ENCODE measurements at places on chromosomes 3 and 15.

DNA sequence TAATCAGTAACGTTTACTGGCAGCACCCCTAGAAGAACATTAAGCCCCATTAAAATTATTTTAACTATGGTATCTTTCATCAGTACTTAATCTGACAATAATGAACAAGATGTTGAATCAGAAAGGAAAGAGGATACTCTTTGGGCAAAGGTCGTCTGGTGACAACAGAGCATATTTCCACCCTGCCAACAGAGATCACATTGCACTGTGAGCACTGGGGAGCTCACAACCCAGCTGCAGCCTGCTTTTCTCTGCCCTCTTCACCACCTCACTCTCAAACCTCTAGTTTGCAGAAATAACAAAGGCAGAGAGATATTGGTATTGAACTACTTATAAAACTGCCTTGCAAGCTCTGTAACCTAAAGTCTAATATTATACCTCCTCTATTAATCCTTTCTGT, 130.0 kb downstream of the FBN1 start:
- no peak for DNase-seq

DNA sequence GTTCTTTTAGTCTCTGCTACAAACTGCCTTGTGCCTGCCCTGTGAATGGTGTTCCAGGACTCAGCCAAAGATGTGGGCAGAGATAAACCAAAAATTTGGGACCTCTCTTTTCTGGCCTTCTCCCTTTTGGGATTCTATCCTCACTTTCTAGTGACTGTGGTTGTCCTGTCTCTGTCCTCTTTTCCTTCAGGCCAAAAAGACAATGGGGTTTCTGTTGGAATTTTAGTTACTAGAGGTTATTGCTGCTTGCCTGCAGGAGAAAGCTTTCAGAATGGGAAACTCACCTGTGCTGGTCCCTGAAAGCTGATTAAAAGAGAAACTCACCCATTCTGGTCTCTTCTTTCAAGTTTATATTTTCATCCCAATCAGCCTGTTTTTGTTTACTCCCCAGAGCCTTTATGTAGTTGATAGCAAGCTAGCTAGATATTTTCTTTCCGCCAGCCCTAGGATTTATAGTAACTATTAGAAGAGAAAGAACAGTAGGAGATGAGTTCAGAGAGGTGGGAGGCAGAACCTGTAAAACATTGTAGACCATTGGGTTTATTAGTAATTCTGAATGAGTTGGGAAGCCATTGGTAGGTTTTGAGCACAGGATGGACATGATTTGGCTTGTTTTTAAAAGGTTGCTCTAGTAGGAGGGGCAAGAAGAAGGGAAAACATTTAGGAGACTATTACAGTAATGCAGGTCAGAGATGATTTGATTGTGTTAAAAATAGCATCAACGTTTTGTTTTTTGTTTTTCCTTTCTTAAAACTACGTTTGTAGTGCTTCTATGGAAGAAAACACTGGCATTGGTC, 138.9 kb downstream of the TCF12 start:
- DNase-seq: no peak

- no peak for DNase-seq
These were observed 6.1 kb upstream of the KPNA1 start for GRCh38 chr3:122520861-122521260.

DNA sequence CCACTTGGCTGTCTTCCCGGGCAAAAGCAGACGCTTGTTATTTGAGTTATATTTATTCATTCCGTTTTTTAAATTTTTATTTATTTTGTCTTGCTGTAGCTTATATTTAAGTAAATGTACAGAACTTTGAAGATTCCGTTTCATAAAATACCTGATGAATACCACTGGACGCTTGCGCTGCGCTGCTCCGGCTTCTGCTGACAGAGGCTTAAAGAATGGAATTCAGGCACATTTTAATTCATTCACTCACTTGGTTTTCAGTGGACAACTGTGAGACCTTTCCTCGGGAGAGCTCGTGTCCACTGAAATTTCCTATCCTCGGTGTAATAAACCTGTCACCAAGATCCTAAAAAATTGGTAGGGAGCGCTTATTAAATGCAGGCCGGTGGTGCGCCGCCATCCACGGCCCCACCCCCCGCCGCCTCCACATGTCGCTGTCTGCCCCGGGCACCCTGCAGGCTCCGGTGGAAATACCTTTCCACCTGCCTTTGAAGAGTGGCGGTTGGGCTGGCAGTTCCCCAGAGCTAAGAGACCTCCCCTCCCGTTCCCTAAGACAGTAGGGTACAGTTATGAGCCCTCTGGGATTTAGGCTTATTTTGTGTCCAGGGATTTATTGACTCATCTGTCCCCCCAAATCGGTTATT, 62.5 kb upstream of the UBE2E1 start:
- no peak for DNase-seq

DNA sequence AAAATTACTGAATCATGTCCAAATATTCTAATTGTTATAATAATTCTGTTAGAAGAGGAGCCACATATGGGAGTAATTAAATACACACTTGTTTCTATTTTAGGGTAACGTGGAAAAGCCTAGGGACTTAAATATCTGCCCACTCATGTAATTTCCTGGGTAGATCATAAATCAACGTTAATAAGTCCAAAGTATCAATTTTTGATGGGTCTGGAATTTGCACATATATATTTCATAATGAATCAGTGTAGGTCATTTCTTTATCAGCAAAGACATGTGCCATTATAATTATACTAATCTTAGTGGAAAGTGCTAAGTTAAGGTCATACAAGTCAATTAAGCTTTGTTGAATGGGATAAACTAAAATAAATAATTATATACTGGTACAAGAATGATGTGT, 346.2 kb downstream of the ZBBX start:
- no peak for DNase-seq

DNA sequence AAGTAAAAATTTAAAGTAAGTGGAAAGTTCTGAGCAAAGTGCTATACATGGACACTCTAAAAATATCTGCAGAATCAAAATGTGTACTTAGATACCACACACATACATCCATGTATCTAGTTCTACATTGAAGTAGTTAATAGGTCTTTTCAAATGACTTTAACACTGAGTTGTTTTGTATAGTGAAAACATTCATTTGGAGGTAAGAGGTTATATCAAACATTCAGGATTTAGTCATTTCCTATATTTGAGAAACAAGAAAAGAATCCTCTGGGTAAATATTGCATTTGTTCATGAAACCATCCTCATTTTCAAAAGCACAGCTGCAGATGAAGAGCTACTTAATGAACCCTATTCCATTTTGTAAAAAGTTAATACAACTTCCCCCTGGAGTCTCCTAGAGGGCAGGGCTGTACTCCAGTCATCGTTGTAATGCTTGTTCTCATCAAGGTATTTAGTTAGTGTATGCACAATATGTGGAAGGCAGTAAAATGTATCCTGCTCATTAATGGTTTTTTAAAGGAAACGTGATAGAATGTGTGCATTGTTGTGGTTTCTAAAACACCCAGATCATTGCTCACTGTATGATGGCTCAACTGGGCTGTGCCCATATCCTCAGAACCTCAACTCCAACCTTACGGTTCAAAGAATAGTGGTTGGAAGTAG, 26.2 kb downstream of the ARPP21 start:
- DNase-seq: no peak

GRCh38 chr3:170506556-170506955, 79.3 kb downstream of the SLC7A14 start:
- DNase-seq: no peak

- DNase-seq: no peak
These were observed 17.4 kb downstream of the TIMP4 start for GRCh38 chr3:12141350-12141749.

- DNase-seq: no peak
These were observed 32.4 kb downstream of the SEC61A1 start for GRCh38 chr3:128084675-128085021.

- DNase-seq: no peak
These were observed 18.0 kb upstream of the DUT start for GRCh38 chr15:48313216-48313615.

DNA sequence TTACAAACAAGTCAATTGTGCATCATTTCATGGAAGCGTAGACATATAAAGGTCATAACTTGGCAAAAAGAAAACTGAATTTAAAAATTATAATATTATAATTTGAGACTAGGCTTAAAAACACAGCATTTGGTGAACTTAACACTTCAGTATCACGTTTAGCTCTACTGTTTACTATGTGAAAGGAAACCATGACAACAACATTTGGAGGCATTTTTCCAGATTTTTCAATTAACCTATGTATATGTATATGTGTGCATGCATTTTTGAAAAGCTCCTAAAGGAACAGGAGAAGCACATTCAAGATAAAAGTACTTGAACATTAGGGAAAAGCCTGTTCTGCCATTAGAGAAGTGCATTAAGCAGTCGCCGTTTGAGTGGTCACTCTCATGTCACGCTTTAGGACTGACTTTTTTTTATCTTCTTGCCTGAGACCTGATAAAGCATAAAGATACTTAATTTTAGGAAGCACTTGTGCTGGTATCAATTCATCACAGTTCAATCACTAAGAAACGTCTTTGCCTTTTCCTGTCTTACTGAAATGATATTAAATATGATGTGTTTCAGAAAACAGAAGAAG, 156.0 kb downstream of the NAALADL2 start:
- no peak for DNase-seq

DNA sequence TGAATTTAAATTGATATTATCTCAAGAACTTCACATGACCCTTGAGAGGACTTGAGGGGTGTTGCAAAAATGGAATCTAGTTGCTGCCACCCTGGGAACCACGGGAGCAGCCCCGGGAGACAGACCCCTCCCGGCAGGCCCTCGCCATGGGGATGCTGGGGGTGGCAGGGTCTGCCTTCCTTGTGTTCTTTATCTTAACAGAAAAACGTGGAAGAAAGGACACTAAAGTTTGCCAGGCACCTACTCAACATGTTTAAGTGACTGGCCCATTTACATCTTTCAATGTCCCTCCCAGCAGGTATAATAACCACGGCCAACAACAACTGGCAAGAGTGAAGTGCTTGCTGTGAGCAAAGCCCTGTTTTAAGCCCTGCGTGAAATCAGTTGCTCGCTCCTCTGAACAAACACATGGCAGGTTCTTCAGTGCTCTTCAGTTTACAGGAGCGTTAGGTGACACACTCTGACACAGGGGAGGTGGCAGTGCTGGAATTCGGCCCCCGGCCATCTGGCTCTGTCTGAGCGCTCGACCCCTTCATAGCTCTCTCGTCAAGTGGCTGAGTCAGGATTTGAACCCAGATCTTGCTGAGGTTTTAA, 112.5 kb downstream of the ASB7 start:
- no peak for DNase-seq

DNA sequence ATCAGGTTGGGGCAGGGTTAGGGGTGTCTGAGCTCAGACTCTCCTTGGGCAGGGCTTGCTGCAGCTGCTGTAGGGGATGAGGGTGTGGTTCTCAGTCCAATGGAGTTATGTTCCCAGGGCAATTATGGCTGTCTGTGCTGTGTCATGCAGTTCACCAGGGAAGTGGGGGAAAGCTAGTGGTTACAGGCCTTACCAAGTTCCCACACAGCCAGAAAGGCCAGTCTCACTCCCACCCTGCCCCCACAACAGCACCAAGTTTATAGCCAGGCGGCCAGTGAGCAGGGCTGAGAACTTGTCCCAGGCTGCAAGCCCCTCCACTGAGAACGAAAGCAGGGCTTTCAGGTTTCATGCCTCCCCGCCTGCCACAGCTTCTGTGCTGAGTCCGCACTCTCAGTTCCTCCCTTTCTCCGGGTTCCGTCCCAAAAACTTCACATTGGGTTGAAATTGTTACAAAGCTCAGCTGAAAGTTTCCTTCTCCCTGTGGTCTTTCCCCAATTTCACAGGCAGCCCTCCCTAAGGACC, 19.6 kb upstream of the CPOX start:
- DNase-seq: no peak

DNA sequence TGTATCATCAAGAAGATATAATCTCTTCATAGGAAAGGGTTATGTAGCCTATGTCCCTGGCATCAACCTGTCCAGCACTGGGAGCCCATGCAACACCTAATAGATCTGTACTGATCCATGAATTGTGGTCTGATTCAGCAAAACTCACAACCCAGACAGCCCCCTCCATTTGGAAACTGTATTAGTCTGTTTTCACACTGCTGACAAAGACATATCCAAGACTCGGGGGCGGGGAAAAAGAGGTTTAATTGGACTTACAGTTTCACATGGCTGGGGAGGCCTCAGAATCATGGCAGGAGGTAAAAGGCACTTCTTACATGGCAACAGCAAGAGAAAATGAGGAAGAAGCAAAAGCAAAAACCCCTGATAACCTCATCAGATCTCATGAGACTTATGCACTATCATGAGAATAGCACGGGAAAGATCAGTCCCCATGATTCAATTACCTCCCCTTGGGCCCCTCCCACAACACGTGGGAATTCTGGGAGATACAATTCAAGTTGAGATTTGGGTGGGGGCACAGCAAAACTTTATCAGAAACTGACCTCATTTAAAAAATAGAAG, 83.3 kb downstream of the TRIM42 start:
- DNase-seq: no peak

DNA sequence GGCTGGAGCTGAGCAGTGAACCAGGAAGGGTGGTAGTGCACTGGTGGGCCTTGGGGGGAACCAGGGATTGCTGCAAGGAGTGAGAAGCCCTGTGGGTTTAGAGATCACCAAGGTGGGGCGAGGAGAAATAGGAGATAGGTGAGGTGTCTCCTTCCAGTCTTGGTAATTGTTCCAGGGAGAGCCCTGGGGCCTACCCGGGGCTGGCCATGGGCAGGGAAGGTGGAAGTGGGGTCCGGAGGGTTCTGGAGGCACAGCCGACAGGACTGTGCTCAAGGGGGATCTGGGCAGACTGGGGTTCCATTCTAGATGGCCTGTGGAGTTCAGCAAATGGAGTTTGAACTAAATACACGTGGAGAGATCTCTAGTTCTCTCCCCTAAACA, 4.5 kb downstream of the CHST13 start:
- DNase-seq: no peak

- no peak for DNase-seq
These were observed 1314.6 kb upstream of the GBE1 start for GRCh38 chr3:83076041-83076440.

- DNase-seq: no peak
These were observed 62.1 kb downstream of the MOBP start for GRCh38 chr3:39529577-39529976.

DNA sequence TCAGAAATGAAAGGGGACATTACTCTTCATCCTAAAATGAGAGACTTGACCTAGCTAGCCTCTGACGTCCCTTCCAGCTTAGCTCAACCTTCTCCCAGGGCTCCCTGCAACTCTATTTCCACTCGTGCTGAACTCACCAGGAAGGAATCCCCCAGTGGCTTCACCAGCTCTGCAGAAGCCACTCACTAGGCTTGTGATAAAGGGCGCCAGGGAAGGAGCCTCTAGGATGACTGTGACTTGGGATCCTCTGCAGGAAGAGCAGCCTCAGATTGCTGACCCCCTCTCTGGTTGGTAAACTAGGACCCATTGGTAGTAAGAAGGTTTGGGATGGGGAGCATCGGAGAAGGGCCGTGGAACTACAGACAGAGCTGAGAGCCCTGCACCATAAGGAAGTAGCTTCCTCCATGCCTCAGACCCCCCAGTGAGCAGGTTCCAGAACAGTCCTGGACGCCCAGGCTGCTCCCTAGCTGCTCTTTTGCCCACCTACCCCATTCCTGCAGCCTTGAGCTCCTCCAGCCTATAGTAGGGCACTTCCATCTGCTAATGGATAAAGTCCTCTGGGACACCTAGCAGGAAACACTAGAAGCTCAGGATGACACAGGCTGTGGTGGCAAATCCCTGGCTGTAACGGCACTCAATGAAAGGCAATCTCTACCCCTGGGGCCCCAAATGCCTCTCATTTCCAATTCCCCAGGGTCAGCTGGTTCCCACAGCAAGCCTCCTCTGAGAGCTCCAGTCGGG, 26.0 kb downstream of the PLA2G4F start:
- DNase-seq: no peak
